Trophoblast cell (in vitro differentiated cells and primary cell): ENCODE measurements at places on chromosomes 4 and X.
A peak's percentile ranks its signal among the peaks of the same experiment; 100 is the strongest.

- DNase-seq: peak; percentile 82
These were observed 53.4 kb downstream of the CD99L2 start for GRCh38 chrX:150845091-150845490.

- no peak for DNase-seq
These were observed 208.8 kb downstream of the TMA16 start for GRCh38 chr4:163703251-163703650.

- no peak for DNase-seq
These were observed 366.5 kb downstream of the CXXC4 start for GRCh38 chr4:104128031-104128849.

DNA sequence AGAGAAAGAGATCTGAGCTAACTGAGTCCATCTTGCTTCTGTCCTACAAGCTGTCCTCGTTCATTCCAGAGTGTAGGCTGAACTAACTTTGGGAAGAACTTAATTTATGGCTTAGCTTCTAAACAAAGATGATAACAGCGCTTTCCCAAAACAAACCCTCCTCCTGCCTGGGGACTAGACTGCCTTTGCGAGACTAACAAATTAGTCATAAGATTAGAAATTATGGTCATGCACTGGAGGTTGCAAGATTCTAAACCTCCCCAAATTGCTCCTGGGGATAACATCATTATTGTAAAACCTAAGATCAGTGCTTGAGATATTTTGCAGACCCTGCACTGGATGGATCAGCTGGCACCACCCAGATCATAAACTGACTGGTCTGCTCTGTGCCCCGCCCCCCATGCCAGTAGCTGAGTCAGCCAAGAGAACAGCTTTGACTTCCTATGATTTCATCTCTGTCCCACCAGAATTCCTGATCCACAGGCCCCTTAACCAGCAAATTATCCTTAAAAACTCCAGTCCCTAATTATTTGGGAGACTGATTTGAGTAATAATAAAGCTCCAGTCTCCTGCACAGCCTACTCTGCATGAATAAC, 883.3 kb downstream of the TRIML1 start:
- DNase-seq: peak; percentile 14

- DNase-seq: no peak
These were observed 65.6 kb upstream of the PCDH18 start for GRCh38 chr4:137597752-137598430.

DNA sequence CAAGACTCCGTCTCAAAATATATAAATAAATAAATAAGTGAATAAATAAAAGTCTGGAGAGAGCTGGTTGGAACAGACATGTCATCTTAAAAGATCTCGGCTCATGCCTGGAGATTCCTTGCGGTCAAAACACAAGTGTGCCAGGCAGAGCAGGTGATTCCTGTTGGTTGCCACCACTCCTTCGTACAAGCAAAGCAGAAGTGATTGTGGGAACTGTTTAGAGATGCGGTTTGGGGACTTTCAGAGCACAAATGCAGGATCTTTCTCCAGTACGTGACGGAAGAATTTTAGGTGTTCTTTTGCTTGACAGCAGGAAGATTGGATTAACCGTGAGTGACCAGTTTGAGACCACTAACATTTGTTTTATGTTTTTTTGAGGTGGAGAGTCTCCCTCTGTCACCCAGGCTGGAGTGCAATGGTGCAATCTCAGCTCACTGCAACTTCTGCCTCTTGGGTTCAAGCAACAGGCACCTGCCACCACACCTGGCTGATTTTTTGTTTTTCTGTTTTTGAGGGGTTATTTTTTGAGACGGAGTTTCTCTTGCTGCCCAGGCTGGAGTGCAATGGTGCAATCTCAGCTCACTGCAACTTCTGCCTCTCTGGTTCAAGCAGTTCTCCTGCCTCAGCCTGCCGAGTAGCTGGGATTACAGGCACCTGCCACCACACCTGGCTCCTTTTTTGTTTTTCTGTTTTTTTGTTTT, 2.8 kb upstream of the CRLF2 start:
- DNase-seq: no peak

DNA sequence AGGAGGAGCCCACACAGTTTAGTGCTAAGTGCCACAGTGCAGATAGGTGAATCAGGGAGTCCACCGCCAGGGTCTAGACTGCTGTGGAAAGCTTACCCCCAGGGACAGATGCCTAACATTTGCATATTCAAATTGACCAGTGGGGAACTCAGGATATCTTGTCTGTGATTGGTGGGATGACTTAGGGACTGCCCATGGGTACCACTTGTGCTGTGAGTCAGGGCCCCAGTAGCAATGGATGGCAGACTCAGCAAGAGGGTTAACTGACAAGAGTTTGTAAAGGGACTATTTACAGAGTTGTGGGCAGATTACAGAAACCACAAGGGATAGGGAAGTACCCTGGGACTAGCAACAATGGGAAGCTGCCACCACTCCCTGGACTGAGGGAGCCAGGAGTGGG, 282.1 kb downstream of the BCOR start:
- DNase-seq: no peak

DNA sequence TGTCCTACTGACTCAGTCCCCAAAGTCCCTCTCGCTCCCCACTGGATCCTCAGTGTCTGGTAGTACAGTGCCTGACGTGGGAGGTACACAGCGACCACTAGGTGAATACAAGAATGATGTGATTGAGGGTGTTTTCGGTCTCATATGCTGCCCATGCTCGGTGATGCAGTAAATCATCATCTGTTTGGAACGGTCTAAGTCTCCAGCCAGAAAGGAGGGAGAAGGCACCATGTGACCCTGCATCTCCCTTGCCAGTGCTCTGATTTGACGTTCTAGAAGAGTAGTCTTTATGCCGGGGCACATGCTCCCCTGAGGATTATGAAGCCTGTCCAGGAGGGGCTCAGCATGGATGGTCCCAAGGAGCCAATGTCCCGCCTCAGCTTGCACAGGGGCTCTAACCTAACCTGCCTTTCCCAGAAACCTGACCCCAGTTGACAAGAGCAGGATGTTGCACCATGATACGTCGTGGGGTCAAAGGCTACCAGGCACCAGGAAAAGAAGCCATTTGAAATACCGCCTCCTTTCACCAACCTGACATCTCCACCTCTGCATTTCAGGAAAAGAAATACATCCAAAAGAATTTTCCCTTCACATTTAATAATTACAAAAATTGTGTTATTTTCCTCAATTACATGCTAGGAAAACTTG, 13.8 kb upstream of the PLXNB3 start:
- DNase-seq: no peak

DNA sequence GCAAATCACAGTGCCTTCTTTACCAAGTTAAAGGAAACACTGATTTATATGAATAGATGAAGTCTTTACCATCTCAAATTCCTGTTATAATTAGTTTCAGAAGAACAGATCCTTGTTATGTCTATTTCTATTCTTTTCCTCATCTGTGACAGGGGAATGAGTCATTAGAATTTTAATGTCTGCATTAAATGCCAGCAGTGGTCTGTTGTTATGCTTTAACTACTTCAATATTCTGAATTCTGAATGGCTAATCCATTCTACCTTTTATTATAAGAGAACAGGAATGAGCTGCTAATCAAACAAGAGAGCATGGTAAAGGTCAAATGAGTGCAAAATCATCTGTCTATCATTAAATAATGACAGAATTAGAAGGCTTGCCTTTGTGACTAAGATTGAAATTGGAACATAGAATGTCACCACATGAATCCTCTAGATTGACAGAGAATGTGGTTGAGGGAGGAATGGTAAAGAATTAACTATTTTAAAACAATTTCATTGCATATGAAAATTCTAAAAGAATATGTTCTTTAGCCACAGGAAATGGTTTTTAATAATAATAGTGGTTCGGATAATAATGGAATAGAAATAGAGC, 935.5 kb downstream of the ADGRL3 start:
- no peak for DNase-seq

- peak; percentile 85 for DNase-seq
These were observed 26.8 kb upstream of the FMR1 start for GRCh38 chrX:147884958-147885357.

DNA sequence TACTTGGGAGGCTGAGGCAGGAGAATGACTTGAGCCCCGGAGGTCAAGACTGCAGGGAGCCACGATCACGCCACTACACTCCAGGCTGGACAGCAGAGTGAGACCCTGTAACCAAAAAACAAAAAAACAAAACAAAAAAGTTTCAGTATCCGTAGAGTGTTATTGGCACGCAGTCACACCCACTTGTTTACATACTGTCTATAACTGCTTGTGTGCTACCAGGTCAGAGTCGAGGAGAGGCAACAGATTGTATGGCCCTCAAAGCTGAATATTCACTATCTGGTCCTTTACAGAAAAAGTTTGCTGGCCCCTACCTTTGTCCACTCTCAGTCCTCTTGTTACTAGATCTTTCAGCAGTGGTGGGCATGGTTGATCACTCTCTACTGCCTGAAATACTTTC, 8.2 kb upstream of the CD99L2 start:
- no peak for DNase-seq

- DNase-seq: peak; percentile 86
These were observed 133.4 kb upstream of the GATB start for GRCh38 chr4:151894246-151894645.

DNA sequence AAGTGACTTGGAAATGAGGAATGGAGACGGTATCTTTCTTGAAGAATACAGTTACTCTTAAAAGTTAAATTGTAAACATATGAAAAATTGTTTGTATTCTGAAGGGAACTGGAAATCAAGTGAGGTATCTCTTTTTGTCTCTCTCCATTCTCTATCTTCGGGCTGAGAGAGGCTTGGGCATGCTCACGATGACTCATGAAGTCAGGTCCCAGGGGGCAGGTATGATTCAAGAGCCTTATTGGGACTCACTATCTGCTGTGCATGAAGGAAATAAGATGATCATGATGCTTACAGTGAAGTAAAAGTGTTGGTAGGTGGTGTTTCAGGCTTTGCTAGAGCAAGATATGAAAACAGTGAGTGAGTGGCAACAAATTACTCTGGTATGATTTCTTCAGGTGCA, 200.4 kb upstream of the PITX2 start:
- no peak for DNase-seq

DNA sequence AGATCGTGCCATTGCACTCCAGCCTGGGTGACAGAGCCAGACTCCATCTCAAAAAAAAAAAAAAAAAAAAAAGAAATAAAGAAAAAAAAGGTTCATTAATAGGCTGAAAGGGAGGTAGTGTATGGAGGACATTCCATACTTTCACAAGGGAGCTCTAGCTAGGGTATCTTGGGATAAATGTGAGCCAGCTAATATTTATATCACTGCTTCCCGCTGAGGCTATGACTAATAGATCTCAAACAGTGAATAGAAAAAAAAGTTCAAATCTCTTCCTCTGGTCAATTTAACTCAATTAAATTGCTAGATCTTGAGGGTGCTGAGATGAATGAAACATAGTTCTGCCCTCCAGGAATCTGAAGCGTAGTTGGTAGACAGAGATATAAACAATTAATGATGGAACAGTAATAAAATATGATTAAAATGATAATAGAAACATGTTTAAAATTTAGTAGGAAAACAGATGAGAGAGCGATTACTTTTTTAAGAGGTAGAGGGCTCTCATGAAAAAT, 55.7 kb upstream of the SHISA3 start:
- no peak for DNase-seq
